ENCODE measurements at places on chromosomes 7 and 10.

GRCh38 chr10:83562381-83562780 lies 576.9 kb upstream of the GHITM start:
- no peak for DNase-seq

DNA sequence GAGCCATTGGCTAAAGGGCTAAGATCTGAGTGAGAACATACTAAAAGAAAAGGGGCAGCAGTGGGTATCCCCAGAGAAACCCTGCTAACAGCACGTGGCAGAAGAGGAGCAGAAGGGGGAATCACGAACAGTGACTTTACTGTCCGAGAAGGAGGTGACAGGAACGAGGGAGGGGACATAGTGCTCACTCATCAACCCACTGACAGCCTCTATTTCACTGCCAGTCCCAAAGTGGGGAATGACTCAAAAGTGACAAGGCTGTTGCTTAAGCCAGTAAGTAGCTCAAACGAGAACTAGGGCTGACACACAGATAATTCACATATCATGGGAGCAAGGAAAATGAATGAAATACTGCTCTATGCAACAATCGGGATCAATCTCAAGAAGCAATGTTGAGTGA lies 92.7 kb downstream of the RSU1 start:
- DNase-seq, result no peak

DNA sequence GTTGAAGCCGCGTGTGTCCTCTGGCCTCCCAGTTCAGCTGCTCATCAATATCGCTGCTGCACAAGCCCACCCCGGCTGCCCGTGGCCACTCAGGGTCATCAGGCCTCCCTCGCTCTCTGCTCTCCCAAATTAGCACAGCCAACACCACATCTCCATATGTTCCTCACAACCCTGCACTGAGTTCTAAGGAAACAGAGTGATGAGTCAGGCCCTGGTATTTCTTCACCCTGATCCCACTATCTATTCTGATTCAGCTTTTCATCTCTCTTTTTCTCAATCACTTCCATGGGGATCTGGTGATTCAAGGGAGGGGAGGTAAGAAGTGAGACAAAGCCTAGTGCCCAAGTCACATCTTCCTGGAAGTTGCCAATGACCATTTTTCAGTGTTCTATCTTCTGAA lies 23.8 kb downstream of the CYTH3 start:
- DNase-seq, result no peak

GRCh38 chr10:99693933-99694583 lies 34.7 kb downstream of the ENTPD7 start:
- DNase-seq, result no peak

DNA sequence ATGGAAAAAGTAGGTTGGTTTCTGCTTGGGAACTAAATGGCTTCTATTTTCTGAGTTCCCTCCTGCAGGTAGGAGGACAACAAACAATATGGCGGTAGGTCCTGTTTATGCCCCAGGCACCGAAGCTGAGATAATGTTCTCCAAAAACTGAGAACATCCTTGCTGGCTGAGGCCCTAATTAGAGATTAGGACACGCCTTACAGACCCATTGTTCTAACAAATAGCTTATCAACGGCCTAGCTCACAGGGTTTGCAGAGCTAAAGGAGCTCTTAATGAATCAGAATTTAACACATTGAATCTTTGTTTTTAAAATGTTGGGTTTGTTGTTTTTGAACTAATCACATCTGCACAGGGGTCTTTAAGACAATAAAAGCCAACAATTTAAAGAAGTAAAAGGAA lies 37.0 kb downstream of the HTR5A start:
- DNase-seq, result no peak

GRCh38 chr10:71487726-71488125 lies 91.0 kb downstream of the CDH23 start:
- no peak for DNase-seq

DNA sequence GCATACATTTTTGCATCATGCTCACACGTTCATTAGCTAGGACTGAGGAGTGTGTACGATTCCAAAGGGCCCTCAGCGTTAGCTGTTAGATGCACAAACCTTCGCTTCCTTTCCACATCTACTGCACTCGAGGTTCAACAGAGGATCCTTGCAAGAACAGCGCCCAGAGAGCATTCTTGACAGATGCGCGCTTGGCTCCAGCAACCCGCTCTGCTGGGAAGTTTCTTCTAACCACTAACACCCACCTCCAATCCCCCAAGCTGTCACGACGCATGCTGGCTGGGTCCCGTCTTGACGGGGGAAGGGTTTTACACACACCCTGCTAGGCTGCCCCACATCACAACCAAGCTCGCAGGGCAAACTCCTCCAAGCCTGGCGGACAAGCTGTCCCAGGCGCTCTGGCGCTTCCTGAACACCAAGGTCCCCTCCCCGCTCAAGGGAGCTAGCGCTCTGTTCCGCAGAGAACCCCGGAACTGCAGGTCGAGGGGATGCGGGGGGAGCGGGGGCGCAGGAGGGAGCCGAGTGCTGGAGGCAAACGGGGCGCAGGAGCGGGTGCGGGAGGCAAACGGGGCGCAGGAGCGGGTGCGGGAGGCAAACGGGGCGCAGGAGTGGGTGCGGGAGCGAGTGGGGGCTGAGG lies 653 bp upstream of the ADRB1 start:
- DNase-seq, result no peak

DNA sequence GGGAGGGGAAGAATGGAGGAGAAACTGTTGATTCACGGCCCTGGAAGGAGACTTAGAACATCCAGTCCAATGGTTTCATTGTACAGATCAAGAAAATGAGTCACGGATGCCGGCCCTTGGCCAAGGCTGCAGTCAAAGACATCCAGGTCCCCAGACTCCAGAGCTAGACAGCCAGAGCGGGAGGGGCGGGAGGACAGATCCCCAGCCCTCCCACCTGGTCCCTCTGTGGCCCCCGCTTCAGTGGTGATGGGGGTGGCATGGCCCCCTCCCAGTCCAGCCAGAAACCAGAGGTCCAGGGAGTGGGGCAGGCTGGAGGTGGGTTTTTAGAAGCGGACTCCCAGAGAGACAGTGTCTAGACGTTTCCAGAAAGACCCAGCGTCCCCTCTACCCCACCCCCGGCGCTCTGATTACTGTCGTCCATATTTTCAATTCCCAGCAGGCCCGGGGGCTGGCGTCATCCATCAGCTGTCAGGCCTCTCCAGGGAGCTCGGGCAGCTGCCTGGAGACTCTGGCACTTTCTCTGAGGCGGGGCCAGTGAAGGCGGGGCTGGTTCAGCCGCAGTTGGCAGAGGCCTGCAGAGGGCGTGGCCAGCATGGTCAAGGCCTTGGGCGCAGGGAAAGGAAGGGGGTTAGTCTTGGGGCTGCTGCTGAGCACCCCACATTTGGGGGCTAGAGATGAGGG lies 8.0 kb upstream of the HSPB1 start:
- no peak for DNase-seq

DNA sequence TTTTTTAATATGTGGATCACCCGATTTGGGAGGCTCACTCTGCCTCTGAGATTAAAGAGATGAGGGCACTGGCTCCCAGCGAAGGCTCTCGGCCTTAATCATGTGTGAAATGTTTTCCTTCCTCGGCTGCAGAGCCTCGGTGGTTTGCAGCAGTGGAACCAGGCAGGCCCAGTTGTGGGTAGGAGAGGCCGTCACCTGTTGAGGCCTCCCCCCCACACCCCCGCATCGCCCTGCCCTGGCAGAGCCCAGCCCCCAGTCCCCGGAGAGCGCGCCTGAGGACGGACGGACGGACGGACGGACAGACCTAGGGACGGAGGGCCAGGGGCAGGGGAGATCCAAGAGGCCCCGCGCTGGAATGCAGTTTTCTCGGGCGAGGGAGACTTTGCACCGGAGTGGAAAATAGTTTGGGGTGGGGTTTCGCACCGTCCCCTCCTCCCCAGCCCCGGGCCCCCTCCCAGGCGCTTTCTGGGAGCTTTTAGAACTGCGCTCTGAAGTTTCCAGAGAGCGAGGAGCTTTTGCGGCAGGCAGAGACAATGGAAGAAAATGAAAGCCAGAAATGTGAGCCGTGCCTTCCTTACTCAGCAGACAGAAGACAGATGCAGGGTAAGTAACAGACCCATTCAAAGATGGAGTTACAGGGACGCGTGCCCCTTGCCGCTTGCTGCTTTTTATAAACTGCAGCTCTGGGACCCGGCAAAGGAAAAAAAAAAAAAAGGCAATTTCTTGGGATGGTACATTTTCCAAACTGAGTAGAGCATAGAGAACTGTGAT lies at the start of gene KIAA1217:
KIAA1217 (plus strand) TSS at position 478 of the 771 bp plus-strand sequence; CDS start at position 534, 56 bp downstream.
- DNase-seq, result no peak

GRCh38 chr7:78677391-78677790 lies 776.1 kb downstream of the MAGI2 start:
- DNase-seq, result no peak

GRCh38 chr10:51086710-51087109 lies 12.4 kb downstream of the PRKG1 start:
- no peak for DNase-seq

- DNase-seq, result no peak
Measured at GRCh38 chr10:47022311-47023131, 111.3 kb downstream of the PTPN20 start.

DNA sequence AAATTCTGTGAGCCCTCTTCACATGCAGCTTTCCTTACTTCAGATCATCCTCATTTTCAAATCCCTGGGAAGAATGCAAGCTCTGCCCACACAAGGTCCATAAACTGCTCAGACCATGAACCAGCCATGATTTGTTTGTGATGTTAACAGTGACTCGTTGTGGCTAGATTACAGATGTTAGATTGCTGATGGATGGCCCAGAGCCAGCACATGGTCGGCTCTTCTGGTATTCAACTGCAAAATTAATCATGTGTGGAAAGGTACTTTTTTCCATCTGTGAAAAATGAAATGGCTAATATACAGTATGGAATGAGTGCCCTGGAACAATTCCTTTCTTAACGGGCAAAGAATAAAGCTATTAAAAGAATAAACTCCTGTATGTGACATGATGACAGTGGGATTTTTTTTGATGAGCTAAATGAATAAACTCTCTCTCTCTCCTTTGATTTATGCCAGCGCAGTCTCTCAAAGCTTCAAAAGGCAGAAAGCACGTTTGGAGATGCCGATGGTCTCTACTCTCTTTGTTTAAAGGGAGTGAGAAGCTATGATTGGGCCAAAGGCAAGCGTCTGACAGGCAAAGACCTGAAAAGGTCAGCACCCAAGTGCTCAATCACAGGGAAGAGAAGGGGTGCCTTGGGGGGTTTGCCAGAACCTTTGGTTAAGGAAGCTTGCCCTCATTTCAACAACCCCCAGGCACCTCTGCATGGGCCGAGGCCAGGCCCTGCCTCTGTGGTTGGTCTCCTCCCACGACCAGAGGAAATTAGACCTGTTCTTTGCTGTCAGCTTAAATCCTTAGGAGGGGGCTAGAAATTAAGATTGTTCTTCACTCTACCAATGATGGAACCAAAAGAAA lies 444.0 kb upstream of the NFE2L3 start:
- DNase-seq, result no peak

DNA sequence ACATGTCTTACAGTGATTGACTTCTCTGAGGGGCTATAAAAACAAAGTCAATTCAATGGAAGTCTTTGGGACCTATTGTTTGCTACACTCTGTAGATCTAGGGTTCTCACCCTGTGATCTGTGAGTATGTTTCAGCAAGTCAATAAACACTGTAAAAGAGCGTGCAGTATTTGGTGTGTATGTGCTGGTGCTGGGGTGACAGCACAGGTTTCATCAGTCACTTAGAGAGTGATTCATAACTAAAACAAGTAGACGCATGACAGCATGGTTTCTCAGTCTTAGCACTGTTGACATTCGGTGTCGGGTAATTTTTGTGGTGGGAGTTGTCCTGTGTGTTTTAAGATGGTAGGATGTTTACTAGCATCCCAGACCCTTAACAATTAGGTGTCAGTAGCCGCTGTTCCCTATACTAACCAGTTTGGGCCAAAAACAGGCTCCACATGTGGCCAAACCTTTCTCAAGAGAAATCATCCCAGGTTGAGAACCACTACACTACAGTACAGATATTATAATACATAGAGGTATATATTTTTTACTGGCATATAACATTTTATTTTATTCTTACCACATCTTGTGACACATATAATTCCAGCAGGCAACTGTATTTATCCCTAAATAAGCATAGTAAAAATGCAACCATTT lies 411.8 kb downstream of the ARL4A start:
- no peak for DNase-seq

- DNase-seq, result no peak
Measured at GRCh38 chr10:11896549-11897200, 73.5 kb downstream of the PROSER2 start.

GRCh38 chr10:21500578-21500910 lies 24.9 kb downstream of the SKIDA1 start:
- no peak for DNase-seq

- no peak for DNase-seq
Measured at GRCh38 chr7:119935418-119936025, 337.5 kb upstream of the KCND2 start.
